Stimulated activated CD8-positive, alpha-beta memory T cell treated with anti-CD3 and anti-CD28 coated beads, Interleukin-4, amount 100 ng/mL, for 24 hours (primary cell): ENCODE measurements at places on chromosomes 1 and 21.

- DNase-seq: no peak
Measured at GRCh38 chr1:87833166-87833565, 504.5 kb downstream of the LMO4 start.

- no peak for DNase-seq
Measured at GRCh38 chr1:8133657-8134430, 107.7 kb upstream of the ERRFI1 start.

DNA sequence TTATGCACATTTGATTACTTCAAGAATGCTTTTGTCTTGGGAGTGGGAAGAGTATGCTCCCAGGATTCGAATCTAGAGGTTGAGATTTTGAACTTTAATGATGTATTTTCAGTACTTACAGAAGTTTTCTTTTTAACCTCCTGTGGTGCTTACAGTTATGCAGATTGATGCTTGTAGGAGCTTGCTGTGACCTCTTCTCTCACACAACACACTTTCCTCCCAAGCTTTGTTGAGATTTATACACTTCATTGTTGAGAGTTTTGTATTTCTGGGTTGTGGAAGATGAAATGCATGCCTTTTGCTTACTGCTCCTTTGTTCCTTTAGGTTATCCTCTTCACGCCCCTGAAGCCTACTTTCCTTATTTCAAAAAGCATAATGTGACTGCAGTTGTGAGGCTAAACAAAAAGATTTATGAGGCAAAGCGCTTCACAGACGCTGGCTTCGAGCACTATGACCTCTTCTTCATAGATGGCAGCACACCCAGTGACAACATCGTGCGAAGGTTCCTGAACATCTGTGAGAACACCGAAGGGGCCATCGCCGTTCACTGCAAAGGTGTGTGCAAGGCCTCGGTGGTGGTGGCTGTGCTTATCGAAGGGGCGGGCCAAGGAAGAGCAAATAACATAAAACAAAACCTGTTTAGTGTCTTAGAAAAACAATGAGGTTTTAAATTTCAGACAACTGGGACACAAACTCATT is 75.5 kb upstream of the GPR88 start:
- DNase-seq: no peak

DNA sequence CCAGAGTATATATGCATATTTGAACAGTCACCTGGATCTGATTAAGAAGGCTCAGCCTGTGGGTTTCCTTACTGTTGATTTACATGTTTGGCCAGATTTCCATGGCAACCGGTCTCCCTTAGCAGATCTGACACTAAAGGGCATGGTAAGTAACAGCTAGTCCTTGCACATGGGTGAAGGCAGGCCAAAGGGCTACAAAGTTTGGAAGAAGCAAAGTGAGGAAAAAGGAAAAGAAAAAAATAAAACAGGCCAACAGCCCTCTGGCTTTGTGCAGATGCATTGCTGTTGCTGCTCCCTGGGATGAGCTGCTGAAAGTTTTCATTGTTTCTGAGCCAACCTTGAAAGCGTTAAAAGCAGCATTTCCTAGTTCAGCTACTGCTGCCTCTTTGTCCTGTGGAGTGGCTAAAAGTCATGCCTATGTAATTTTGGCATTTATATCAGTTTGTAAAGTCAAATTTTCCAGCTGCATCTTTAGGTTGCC is 176.5 kb upstream of the HOOK1 start:
- no peak for DNase-seq

DNA sequence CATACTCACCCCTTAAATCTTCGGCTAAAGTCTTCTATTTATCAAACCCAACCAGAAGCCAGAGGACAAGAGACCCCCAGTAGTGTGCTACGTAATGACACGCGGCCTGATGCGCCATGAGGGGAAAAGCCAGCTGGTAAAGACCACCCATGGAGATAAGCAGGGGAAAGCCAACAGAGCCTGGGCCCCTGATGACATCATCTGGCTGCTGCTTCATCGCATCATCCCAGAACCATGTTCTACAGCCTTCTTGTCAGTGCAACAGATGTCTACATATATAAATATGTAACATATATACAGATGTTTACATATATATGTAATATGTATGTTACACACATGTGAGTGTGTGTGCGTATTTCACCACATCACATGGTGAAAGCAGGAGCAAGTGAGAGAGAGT is 81.7 kb upstream of the VANGL1 start:
- no peak for DNase-seq

GRCh38 chr1:198619375-198620140 is 19.3 kb upstream of the PTPRC start:
- no peak for DNase-seq

DNA sequence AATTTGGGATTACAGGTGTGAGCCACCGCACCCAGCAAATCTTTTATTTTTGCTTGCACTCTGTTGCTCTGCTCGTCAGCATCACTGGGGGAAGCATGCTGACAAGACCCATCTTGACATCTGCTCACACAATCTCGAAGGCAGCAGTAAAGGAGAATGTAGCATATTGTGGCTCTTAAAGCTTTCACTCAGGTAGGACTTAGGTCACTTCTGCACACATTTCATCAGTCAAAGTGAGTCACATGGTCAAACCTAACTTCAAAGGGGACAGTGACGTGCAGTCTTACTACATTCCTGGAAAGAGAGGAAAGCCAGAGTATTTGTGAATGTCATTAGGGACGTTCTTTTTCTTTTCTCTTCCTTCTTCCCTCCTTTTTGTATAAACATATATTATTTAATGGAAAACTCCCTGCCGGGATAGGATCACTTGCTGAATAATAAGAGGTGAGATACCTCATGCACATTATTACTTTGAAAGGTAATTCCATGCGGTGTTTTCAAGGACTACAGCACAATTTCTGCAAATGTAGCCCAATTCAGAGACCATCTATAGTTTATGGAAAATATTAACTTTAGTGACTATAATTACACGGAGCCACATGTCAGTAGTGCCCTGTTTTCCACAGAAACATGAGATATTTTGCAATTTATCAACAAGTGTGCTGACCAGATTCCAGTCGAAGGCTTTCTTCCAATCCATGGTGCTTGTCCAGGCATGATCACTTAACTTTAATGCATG is 19.3 kb upstream of the ACBD6 start:
- DNase-seq: no peak

DNA sequence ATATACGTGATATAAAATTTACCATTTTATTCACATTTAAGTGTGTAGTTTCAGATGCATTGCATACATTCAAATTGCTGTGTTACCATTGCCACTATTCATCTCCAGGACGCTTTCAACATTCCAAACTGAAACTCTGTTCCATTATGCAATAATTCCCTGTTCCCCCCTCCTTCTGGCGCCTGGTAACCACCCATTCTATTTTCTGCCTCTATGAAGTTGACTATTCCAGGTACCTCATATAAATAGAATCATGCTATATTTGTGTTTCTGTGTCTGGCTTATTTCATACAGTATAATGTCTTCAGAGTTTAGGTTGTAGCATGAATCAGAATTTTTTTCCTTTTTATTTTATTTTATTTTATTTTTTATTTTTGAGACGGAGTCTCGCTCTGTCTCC is 41.7 kb downstream of the SLC22A15 start:
- no peak for DNase-seq

DNA sequence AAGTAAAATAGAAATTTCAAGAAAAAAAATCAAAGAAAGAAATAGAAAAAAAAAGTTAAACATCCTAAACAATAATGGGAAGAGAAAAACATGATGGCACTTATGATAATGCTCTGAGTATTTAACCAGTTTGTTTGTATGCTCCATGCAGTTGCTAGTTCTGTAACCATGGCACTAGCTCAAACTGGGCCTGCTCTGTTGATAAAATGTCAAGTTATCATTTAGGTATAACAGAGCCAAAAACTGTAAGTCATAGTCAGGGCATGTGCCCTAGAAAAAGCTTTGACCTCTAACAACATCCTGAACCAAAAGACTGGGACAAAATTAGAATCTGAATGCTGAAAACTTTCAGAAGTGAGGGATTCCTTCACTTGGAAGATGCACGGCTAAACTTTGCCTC is 148.9 kb downstream of the KCNT2 start:
- no peak for DNase-seq

DNA sequence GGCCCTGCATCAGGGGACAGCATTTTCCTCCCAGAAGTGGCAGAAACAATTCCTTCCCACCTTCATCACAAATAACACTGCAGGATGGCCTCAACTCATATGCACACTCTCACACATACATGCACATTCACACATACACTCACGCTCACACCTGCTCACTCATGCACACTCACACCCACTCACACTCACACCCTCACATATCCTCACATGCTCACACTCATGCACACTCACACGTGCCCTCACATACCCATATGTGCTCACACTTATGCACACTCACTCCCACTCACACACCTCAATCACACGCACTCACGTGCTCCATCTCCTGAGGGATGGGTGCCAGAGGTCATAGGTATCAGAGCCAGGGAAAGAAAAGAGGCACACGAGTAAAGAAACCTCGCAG is 77.1 kb downstream of the NFASC start:
- no peak for DNase-seq

DNA sequence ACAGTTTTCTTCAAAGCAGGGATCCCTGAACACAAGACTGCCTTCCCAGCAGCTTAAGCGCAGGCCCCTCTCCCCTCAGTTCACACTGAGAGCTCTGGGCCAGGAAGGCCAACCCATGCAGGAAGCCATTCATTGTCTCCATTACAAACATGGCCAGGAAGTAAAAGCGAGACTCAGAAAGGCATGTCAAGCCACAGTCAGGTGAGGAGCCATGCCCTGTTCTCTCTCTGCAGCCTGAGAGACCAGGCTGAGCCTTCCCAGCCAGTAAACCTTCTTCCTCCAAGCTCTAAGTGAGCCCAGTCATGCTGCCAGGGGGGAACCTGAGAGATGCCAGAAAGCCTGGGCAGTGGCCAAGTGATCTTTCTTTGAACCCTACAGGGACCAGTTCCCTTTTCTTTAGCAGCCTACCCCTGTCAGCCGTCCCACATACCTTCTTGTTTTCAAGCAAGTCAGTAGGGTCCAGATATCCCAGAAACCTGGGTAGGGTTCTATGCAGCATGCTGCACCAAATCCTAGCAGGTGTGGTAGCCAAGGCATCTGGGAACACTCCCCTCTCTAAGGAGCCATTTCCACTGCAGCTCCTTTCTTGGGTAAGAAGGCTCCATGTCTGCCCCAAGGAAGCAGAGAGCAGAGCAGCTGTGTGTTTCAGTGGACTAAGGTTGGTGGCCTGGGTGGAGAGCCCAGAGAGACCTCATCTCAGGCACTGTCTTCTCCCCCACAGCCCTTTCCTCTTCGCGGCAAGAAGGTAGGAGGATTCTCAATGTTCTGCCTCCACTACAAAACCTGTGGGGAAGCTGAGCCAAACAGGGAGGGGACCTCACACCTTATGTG is 977 bp downstream of the TRAF3IP3 start:
- no peak for DNase-seq
